ENCODE measurements at places on chromosomes 7 and 10.

DNA sequence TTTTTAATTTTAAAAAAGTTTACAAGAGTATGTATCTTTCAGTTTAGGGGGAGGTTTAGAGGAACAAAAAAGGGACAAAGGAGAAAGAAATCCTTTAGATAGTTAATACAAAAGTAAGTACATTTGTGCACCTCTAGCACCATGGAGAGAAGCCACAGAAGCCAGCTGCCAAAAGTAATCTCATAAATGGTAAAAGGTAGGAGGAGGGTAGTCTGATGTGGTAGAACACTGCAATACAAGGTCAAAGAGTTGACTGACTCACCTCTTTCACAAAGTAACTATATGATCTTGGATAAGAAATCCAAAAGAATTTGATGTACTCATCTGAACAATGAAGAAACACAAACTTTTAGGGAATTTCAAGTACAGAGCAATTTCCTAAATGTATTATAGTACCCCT, 68.1 kb downstream of the CNOT4 start:
- no peak for DNase-seq

GRCh38 chr7:82109288-82109687, 334.3 kb downstream of the CACNA2D1 start:
- no peak for DNase-seq

DNA sequence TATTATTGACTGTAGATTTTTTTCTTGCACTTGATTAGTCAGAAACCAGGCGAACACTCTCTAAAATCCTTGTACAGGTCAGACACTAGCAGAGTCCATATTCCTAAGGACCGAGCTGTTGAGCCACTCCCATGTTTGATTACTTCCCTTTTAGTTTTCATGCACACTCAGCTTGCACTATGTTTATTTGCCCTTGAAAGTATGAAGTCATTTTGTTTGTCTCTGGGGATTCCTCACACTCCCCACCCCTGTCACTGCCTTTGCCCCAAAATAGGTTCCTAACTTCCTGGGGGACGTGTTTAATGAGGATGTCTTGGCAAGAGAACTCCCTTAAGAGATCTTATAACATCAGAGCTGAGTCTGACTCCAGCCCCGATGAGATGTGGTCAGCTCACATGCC, 182.1 kb downstream of the EVX1 start:
- no peak for DNase-seq

DNA sequence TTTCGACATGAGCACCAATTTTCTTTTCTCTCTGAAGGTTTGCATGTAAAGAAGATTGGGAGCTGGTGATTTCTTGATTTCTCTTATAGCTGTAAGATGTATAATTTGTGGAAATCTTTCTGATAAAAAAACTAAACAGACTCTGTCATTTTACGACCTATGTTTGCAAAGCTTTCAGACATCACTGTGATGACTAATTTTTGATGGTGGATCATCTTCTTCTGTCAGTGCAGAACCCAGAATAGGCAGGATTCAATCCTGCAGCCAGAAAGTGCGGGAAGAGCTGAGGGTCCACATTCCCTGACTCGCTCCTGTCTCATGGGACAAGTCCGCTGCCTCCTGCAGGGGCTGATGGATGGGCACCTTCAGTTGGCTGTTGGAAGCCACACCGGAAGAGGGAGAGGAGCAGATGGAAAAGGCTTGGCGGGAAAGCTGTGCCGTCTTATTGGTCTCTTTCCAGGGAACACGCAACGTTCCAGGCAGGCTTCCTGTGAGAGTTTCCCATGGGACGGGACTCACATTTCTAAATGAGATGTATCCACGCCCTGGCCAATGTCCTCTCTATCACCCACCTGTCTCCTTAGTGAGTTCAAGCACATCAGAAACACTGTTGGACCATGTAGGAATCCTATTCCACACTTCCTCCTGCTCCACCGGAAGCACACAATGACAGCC, 186.9 kb downstream of the PRPF18 start:
- no peak for DNase-seq

DNA sequence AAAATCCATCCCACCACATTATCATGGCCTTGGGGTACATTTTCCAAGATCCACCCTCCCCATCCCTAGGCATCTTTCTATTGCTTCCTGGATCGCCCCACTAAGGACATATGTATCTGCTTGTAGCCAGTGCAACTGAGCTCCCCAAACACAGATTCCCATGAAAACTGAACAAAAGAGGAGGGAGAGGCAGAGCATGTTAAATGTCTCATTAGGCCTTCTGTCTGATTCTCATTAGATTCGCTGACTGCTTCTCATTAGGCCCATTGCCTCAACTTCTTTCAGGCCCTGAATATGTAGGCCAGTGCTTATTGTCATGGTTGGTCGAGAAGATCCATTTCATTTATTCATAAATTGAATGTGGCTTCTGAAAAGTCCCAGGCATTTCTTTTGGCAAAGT, 698.9 kb downstream of the INHBA start:
- no peak for DNase-seq

GRCh38 chr7:69764147-69764546, 165.9 kb downstream of the AUTS2 start:
- DNase-seq, result no peak

DNA sequence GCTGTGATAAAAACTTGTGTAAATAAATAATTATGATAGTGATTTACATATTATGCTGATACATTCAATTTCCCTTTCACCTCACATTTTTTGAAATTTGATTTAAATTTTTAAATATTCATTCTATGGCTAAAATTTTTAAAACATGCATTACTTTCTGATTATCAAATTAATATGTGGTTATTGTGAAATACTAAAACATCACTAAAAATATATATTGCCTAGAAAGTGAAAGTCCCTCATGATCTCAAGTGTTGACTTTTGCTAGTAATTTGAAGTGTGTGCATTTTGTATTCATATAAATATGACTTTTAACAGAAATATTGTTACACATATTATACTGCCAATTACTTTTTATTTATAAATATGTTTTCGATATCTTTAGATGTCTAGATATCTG, 3.1 kb downstream of the LRRC72 start:
- no peak for DNase-seq

DNA sequence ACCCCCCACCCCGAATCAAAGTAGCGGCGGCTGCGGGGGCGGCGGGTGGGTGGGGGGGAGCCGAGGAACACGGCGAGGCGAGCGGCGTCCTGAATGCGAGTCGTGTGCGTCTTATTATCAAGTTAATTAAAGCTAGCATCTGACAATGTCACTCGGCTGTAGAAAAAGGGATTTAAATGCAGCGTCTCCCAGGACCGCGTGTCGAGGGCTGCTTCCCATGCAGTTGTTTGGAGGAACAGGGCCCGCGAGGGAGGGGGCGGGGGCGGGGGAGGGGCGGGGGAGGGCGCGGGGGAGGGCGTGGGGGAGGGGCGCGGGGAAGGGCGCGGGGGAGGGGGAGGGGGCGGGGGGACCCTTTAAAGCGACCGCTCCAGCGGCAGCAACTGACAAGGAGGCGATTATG, 2.7 kb upstream of the UNCX start:
- DNase-seq, result no peak

DNA sequence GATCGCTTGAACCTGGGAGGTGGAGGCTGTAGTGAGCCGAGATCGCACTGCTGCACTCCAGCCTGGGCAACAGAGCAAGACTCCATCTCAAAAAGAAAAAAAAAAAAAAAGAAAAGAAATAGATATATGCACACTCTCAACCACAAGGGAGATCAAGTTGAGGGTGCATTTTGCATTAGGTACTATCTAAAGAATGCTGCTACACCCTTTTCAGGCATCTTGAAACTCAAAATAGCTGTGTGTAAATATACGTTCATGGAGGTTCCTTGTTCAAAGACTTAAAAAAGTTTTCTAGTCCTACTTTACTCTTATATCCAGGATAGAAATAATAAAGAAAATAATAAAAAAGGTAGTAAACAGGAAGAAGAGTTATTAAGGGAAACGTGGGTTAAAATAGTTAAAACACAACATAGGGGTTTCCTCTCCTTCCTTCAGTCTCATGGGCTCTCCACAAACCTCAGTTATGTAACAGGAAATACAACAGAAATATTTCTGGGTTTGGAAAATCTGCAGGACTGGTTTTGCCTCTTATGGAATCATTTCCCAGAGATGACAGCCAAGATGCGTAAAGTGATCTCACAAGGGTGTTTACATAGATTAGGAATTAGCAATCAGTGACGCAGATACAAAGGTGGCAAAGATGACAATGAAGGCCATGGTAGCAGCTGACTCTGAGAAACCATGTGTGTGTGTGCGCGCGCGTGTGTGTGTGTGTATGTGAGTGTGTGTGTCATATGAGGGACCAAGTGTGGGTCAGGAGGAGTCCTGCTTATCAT, 15.1 kb downstream of the STEAP4 start:
- DNase-seq, result no peak

Measured in hematopoietic multipotent progenitor cell (in vitro differentiated cells).